Activated CD4-positive, alpha-beta T cell treated with anti-CD3 and anti-CD28 coated beads for 36 hours (primary cell): ENCODE measurements at places on chromosomes 6 and 20. TPM values are rescaled to one million over a fixed set of nuclear protein-coding genes. Genes with fewer than 3 reads are reported as not detected.

The ZNF318 gene
- total RNA-seq, result 11.2 TPM

The RIN2 gene
- not detected for total RNA-seq

The AGER gene
- total RNA-seq, result 28.0 TPM

DNA sequence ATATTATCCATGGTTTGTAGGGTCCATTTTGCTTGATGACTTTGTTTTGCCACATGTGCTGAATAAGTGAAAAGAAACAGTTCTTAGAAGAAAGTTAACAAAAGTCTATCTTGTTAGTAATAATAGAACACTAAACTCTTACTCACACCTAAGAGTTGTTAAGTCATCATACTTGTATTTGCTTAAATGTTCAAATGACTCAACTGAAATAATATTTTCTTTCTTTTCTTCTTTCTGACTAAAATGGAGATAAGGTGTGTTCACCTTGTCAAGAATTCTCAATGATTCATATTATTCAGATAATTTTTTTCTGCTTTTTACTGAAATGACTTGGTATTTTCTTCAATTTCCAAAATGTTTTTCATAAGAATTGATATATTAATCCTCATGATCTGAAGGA is 327.2 kb downstream of the HTR1B start:
- no peaks in the 10 kb centered on the region for H3K4me1 ChIP-seq
- H3K4me3 ChIP-seq, result no peak overlapping the region
- H3K27ac ChIP-seq, result no peak overlapping the region
- no peaks in the 10 kb centered on the region for H3K36me3 ChIP-seq

GRCh38 chr6:39342692-39343395 is 20.3 kb upstream of the KCNK16 start:
- no peak for DNase-seq
- H3K4me1 ChIP-seq, result no peaks in the 10 kb centered on the region
- H3K4me3 ChIP-seq, result no peak overlapping the region
- no peak overlapping the region for H3K27ac ChIP-seq
- H3K27me3 ChIP-seq, result peaks cover 11% of the 10 kb centered on the region

GRCh38 chr6:125866433-125866832 is 75.7 kb downstream of the NCOA7 start:
- DNase-seq, result no peak
- no peaks in the 10 kb centered on the region for H3K4me1 ChIP-seq
- H3K27me3 ChIP-seq, result no peaks in the 10 kb centered on the region
- H3K27ac ChIP-seq, result no peak overlapping the region
- no peaks in the 10 kb centered on the region for H3K36me3 ChIP-seq
